ENCODE measurements at places on chromosomes 2 and 18.
A peak's percentile ranks its signal among the peaks of the same experiment; 100 is the strongest.

DNA sequence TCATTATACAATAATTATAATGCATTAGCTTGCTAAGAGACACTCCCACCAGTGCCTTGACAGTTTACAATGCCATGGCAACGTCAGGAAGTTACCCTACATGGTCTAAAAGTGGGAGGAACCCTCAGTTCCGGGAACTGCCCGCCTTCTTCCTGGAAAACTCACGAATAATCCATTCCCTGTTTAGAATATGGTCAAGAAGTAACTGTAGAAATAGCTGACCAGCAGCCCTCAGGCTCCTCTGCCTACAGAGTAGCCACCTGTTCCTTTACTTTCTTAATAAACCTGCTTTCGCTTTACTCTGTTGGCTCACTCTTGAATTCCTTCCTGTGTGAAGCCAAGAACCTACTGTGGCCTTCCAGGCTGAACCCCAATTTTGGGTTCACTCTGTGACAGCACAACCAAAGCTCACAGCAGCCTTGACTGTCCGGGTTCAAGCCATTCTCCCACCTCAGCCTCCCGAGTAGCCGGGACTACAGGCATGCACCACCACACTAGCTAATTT, 20.0 kb upstream of the PTPN2 start:
- no peak for DNase-seq

GRCh38 chr2:138959031-138959430, 178.8 kb upstream of the NXPH2 start:
- DNase-seq: no peak

DNA sequence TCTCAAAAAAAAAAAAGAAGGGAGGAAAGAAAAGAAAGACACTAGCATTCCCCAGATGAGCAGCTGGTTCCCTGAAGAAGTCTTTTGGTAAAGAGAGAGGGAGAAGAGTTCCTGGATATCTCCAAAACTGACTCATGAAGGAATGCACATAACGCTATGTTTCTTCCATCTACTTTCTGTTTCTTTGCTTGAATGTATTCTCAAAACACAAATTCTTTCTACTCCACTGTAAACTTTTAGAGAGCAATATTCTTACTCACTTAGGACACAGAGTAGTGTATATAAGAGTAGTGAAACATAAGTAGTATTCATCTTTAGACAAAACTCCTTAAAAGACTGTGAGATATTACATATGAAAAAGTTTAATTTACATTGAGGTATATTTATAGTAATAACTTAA, 64.2 kb downstream of the TRIP12 start:
- peak; percentile 24 for DNase-seq

DNA sequence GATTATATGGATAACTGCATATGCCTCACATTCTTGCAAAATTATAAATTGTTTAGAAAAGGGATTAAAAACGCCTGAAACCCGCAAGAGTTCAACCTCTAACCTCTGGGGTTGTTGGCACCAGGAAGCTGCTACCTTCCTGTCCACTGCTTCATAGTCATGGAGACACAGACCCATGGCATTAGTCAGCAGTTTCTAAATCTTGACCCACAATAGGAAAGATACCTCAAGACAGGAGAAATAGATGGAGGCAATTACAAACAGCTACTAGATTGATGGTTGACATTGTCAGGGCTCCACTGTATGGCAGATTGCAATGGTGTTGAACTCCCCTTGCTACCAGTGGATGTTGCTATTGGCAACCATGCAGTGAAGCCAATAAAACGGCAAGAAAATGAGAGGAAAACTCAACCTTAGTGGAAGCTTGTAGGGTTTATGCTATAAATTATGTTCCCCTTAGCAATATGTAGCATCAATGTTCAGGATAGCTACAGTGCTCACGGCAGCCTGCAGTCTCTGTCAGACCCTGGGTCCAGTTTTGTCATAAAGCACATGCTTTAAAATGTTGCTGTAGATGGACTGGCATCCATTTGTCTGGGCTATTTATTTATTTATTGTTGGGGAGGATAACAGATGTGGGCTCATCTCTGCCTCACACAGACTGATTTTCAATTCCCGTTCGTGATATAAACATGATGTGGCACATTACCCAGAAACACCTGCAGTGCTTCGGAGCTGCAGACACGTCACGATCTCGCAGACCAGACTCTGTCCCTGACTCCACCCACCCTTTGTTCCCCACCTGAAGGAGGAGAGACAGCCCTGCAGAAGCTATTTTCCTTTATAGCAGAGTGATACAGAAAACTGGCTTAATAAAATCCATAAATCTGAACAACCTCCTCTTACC, 233.4 kb downstream of the AGPS start:
- no peak for DNase-seq

DNA sequence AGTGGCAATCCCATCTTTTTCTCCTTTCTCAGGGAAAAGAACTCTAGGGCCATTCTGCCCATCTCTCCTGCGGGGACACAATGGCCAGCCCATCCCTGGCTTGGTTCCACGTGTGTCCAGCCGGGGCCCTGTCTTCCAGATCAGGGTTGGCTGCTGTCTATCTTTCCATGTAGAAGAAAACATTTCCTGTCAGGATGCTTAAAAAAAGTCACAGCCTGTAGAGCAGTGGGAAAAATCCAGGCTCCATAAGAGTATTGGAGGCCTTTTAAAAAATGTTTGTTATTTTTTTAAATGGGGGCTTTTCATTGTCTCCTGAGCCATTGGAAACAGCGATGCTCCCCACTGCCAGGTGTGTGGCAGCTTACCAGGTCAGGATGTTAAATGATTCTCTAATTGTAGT, 105.6 kb downstream of the TGFA start:
- DNase-seq: no peak

- no peak for DNase-seq
Measured at GRCh38 chr2:196984903-196985302, 58.4 kb upstream of the PGAP1 start.

DNA sequence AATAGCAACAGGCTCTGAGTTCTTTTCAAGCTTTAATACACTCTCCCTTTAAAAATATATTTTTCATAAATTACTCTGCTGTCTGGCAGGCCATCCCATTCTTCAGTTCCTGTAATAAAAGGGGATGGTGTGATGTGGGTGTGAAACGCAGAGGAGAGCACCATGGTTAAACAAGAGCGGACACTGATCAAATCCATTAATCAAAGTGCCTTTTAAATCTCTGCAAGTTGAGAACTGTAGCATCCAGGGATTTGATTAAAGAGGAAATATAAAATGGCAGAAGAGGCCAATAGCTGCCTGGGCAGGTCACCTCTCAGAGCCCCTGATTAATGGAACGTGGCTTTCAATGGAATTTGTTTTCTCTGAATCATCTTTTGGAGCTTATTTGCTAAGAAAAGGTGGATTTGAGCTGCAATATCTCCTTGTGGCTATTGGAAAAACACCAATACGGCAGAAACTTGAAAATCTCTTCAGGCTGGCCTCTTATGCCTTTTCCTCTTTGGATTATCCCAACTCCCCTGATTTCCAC, 96.9 kb downstream of the ACTR3 start:
- no peak for DNase-seq

- no peak for DNase-seq
Measured at GRCh38 chr2:172555272-172555521, 693 bp upstream of the PDK1 start.

- no peak for DNase-seq
Measured at GRCh38 chr2:155633887-155634570, 698.5 kb downstream of the NR4A2 start.

- no peak for DNase-seq
Measured at GRCh38 chr2:135304694-135305093, 226.3 kb downstream of the ZRANB3 start.

DNA sequence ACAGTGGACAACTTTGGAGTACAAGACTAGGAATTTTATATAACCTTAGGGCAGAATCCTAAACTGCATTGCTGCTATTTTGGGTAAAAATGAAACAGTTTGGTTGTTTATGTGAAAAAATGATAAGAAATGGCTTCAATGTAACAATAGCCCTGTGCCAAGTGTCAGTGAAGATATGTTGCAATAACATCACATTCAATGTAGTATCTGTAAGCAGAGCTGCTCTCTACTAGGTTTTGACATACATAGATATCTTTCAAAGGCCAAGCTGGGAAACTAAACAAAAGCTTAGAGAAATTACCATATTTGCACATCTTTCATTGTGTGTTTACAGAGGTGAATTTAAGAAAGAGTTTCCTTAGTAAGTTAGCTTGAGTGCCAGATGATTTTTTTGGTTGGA, 135.0 kb upstream of the DOK6 start:
- no peak for DNase-seq

DNA sequence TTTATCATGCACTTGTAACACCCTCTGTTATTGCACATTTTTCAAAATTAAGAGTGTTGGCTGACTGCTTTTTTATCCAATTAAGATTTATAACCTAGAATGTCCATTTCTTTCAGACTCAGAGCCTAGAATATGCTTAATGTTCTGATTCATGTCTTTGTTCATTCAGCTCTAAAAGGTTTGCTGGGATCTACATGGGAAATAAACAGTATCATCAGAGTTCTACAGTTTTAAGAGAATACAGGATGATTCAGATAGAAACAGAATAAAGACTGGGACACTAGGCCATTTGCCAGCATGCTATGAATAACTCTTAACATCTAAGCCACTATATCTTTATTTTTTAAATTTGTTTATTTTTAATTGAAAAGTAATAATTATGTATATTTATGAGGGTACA, 713.7 kb upstream of the CHAC2 start:
- no peak for DNase-seq

DNA sequence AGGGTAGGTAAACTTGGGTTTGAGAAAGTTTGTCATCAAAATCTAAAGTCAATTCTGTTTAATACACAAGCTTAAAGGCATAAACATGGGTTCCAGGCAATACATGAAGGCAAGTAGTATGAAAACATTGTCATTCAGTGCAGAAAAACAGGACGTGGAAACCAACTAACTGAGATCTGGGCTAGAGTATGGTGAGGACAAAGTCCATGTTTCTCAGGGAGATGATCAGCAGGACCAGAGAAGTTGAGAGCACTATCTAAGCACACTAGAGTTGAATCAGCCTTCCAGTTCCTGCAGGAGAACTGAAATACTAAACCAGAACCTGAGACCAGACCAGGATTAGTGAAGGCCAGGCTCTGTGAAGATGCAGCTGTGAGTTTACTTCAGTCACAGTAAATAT, 302.8 kb upstream of the CRIM1 start:
- DNase-seq: no peak

- DNase-seq: no peak
Measured at GRCh38 chr2:11998626-11999378, 252.4 kb downstream of the LPIN1 start.

DNA sequence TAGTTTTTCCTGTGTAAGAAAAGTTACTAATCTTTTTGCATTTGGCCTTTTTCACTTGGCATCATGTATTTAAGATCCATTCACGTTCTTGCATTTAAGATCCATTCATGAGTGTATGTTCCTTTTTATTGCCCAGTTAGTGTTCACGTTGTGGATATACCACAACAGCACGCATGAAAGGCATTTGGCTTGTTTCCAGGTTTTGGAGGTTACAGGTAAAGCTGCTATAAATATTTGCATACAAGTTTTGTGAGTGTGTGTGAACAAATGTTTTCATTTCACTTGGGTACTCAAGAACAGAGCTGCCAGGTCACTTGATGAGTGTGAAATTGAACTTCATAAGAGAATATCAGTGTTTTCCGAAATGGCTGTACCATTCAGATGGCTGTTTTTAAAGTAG, 121.2 kb downstream of the CCBE1 start:
- DNase-seq: no peak

GRCh38 chr18:76489081-76489480, 6.0 kb downstream of the ZNF516 start:
- no peak for DNase-seq

DNA sequence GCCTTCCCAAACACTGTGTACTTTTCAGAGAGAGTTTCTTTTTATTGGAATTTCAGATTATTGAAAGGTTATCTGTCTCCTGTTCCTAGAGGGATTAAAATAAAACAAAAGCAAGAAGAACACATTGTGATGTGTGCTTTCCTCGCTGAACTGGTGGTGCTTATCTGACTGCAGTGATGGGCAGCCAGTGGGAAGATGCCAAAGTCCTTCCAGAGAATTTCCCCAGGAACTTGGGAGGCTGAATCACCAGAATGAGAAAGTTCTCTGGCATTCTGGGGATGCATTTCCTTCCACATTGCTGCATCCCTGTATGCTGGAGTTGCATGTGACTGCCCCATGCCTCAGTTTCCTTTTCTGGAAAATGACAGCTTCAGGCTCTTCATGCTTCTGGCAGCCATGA, 53.9 kb upstream of the SEC11C start:
- DNase-seq: peak; percentile 17

DNA sequence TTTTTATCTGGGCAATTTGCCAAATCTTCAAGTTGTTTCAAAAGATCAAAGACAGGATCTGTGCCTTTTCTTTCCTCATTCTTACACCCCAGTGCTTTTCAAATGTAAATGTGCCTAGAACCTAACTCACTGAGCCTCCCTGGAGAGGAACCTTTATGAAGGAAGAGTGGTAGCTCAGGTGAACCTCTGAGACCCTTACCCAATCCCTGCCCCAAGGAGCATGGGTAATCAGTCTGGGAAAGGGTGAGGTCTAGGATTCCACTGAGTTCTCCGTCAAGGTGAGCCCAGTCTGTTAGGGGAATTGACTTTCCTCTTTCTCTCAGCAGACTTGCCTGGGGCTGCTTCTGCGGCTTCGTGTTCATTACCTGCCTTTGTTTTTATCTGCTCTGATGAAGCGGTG, 88.1 kb upstream of the MAP4K4 start:
- no peak for DNase-seq

DNA sequence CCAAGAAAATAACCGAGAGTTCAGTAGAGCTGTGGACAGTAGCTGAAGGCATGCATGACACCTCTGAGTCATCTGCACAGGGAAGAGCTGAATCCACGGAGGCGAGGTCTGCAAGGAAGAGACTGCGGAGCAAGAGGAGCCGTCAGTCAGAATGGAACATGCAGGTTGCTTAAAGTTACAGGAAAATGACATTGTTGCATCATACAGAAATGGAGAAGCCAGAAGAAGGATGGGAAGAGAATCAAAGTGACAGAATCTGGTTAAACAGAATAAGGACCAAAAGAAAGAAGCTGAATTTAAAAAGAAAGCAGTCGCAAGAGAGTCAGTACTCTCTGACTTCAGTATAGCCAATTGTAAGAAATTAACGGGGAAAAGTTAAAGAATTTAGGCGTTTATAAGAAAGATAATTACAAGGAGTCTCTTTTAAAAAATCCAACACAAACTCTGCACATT, 533.8 kb downstream of the ADCYAP1 start:
- DNase-seq: no peak

DNA sequence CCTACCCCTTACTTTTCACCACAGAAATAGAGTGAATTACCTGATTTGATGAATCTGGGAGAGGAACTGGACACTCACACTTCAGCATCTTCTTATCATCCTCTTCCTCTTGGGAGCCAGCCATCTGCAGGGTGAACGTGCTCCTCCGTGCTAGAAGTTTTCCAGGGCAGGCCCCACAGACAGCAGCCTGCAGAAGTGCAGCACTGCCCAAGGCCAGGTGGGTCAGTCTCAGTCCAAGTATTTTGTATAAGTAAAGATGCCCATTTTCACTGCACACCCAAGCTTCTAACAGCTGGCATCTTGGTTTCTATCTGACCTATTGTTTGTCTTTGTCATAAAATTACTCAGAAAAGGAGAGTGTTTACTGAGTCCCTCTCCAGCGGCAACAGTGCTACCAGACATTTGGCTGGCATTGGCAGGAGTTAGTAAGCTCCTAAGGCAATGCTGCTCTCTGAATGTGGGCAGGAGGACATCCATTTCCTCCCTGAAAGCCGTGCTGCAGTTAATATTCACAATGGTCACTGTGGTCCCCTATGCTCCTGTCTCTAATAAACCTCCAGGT, 222.6 kb upstream of the CTAGE1 start:
- no peak for DNase-seq
